Cardiac atrium fibroblast (primary cell): ENCODE measurements at places on chromosomes 3 and 15. TPM values are rescaled to one million over a fixed set of nuclear protein-coding genes. Genes with fewer than 3 reads are reported as not detected.

The CACNA1D gene
- not detected in 2 replicates for total RNA-seq

The MAP1A gene
- total RNA-seq, result 9.2 and 18.0 TPM in 2 replicates

The FBXW12 gene
- total RNA-seq, result not detected in 2 replicates

The DNAJA4 gene
- total RNA-seq, result 2.0 and 2.9 TPM in 2 replicates

The KLHL6 gene
- 0.32 TPM in 1 of 2 replicates, not detected in the other for total RNA-seq

The COL6A5 gene
- total RNA-seq, result not detected in 2 replicates

The CCDC191 gene
- total RNA-seq, result 1.1 and 2.3 TPM in 2 replicates

The ANKRD63 gene
- total RNA-seq, result not detected in 2 replicates

The CRYGS gene
- total RNA-seq, result 0.65 and 1.1 TPM in 2 replicates

The MORC1 gene
- total RNA-seq, result not detected in 2 replicates

The HRG gene
- not detected in 2 replicates for total RNA-seq

The CTXN2 gene
- total RNA-seq, result not detected in 2 replicates

The FANCD2OS gene
- total RNA-seq, result not detected in 2 replicates

The SEMA5B gene
- total RNA-seq, result not detected in 2 replicates

The SLC28A1 gene
- not detected in 2 replicates for total RNA-seq

The PRTG gene
- total RNA-seq, result 1.3 and 5.8 TPM in 2 replicates

The MCTP2 gene
- 0.16 TPM in 1 of 2 replicates, not detected in the other for total RNA-seq

The PXYLP1 gene
- 6.9 and 17.3 TPM in 2 replicates for total RNA-seq

The TUSC2 gene
- 15.2 and 23.3 TPM in 2 replicates for total RNA-seq

The GOLGA8N gene
- 0.81 and 2.7 TPM in 2 replicates for total RNA-seq

The HHATL gene
- not detected in 2 replicates for total RNA-seq

The CA12 gene
- total RNA-seq, result 64.3 and 163 TPM in 2 replicates

The SPESP1 gene
- total RNA-seq, result 5.6 and 14.3 TPM in 2 replicates

The VEPH1 gene
- 29.1 and 29.3 TPM in 2 replicates for total RNA-seq

The ZNF621 gene
- 11.0 and 11.5 TPM in 2 replicates for total RNA-seq

The ACTRT3 gene
- 2.1 and 7.2 TPM in 2 replicates for total RNA-seq

The XYLB gene
- total RNA-seq, result 2.6 and 2.7 TPM in 2 replicates

The ARMC8 gene
- 32.1 TPM in 2 replicates for total RNA-seq

The FGF12 gene
- total RNA-seq, result 2.6 TPM in 1 of 2 replicates, not detected in the other

The CAPN3 gene
- 1.4 and 2.3 TPM in 2 replicates for total RNA-seq

The NIT2 gene
- total RNA-seq, result 24.7 and 31.3 TPM in 2 replicates

The CELF6 gene
- total RNA-seq, result 0.54 TPM in 1 of 2 replicates, not detected in the other

The IL12A gene
- total RNA-seq, result 0.16 and 2.9 TPM in 2 replicates

The CADPS gene
- not detected in 2 replicates for total RNA-seq

The PLA2G4E gene
- not detected in 2 replicates for total RNA-seq

The SLCO3A1 gene
- total RNA-seq, result 7.4 and 7.6 TPM in 2 replicates

The CTXND1 gene
- total RNA-seq, result not detected in 2 replicates

The ACAA1 gene
- total RNA-seq, result 34.8 and 39.5 TPM in 2 replicates

The DUOX2 gene
- total RNA-seq, result not detected in 2 replicates

The CPN2 gene
- not detected in 2 replicates for total RNA-seq

The LSM3 gene
- total RNA-seq, result 9.7 and 11.2 TPM in 2 replicates

The AGBL1 gene
- not detected in 2 replicates for total RNA-seq

The PLIN1 gene
- not detected in 2 replicates for total RNA-seq

The LSAMP gene
- 0.16 and 0.18 TPM in 2 replicates for total RNA-seq

The TGM4 gene
- total RNA-seq, result not detected in 2 replicates

The PRRT3 gene
- 2.8 and 3.8 TPM in 2 replicates for total RNA-seq

The RYR3 gene
- not detected in 2 replicates for total RNA-seq

The TERC gene
- total RNA-seq, result 198 and 340 TPM in 2 replicates

The RARB gene
- total RNA-seq, result 2.8 and 5.2 TPM in 2 replicates

The MINAR1 gene
- 0.36 and 0.49 TPM in 2 replicates for total RNA-seq

The GPR160 gene
- 0.16 and 3.1 TPM in 2 replicates for total RNA-seq

The CLRN1 gene
- not detected in 2 replicates for total RNA-seq

The NMB gene
- 6.1 and 8.7 TPM in 2 replicates for total RNA-seq

The C3orf80 gene
- 0.18 and 0.81 TPM in 2 replicates for total RNA-seq
